Urothelium cell line (cell line): ENCODE measurements at places on chromosomes 1 and 21.

GRCh38 chr1:27575840-27576331, 28.1 kb downstream of the AHDC1 start:
- peak; percentile 83 for DNase-seq

DNA sequence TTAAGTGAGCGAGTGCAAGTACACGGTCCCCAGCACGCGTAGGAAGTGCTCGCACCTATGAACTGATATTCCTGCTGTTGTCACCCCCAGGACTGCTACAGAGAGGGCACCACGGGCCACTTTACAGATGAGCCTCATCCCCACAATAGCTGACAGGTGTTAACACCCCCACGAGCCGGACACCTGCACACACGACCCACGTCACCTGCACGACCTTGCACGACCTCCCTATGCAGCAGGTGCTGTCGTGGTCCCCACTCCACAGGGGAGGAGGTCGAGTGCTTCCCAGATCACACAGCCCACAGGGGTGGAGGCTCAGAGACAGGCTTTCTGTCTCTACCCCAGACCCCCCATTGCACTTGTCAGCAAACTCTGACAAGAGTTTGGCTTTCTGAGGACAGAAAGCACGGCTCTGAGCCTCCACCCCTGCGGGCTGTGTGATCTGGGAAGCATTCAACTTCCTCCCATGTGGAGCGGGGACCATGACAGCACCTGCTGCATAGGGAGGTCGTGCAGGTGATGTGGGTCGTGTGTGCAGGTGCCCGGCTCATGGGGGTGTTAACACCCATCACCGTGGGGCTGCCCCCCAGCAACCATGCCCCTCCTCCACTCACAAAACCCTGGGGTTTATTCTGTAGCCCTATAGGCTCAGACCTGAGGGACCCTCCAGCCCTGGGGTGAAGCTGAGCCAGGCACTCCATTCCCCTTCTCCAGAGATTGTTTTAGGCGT, 80.8 kb downstream of the MATN1 start:
- DNase-seq: no peak

DNA sequence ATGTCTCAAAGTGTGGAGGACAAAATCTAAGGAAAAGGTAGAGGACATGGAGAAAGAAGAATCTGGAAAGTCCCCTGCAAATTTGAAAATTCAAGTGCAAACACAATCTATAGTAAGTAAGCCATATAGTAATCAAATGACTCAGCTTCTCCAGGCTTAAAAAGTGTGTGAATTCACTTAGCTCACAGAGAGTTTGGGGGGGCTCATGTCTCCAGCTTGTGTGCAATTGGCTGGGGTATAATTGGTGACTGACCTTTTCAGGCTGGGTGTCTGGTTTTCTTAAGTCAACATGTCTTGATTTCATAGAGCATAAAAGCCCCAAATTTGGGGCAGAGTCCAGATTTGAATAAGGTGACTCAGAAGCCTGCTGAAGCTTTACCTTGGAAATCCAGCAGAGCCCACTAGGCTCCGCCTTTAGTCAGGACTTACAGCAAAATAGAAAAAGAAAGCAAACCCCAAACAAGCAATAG, 8.6 kb downstream of the CLDN14 start:
- no peak for DNase-seq

DNA sequence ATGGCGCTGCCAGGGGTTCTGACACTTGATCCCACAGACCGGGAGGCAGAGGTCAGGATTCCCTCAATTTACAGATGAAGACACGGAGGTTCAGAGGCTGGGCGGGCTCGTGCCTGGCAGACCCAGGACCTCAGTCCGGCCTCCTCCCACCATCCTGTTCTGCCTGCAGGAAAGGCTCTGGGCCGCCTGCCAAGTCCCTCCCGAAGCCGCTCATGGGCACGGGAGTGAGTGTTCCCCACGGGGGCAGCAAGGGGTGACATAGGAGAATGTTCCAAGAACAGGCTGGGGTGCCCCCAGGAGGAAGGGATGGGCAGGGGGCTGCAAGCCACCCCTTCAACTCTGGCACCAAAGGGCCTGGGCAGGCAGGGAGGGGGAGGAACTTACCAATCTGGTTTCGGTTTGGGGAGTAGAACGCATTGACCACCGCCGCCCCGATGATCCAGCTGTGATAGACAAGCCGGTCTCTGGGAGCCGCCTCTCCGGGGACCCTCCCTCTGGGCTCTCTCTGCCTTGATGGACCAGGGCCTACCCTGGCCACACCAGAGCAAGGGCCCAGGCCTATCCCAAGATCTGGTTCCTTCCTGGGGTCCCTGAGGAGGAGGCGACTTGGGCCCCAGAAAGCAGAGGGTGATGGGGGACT, 7.5 kb downstream of the PRXL2B start:
- no peak for DNase-seq

DNA sequence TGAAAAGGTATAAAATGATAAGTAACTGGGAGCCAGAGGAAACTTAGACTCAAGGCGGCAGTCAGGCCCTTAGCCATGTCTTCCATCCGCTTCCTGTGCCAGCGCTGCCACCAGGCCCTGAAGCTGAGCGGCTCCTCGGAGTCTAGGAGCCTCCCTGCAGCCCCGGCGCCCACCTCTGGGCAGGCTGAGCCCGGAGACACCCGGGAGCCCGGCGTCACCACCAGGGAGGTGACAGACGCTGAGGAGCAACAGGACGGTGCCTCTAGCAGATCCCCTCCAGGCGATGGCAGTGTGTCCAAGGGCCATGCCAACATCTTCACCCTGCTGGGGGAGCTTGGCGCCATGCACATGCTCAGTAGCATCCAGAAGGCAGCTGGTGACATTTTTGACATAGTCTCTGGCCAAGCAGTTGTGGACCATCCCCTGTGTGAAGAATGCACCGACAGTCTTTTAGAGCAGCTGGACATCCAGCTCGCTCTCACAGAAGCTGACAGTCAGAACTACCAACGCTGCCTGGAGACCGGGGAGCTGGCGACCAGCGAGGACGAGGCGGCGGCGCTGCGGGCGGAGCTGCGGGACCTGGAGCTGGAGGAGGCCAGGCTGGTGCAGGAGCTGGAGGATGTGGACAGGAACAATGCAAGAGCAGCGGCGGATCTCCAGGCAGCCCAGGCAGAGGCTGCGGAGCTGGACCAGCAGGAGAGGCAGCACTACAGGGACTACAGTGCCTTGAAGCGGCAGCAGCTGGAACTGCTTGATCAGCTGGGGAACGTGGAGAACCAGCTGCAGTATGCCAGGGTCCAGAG, at the start of gene BECN2:
TSS of gene BECN2 (plus strand) at position 76 of the 803 bp plus-strand sequence. CDS start at position 76, 0 bp downstream.
- no peak for DNase-seq

- DNase-seq: peak; percentile 34
Measured at GRCh38 chr1:94463765-94464330, 45.7 kb downstream of the ABCD3 start.

- DNase-seq: peak; percentile 19
Measured at GRCh38 chr1:78839704-78840277, 166.7 kb downstream of the ADGRL4 start.

- no peak for DNase-seq
Measured at GRCh38 chr1:115436596-115436995, 98.5 kb upstream of the NGF start.

DNA sequence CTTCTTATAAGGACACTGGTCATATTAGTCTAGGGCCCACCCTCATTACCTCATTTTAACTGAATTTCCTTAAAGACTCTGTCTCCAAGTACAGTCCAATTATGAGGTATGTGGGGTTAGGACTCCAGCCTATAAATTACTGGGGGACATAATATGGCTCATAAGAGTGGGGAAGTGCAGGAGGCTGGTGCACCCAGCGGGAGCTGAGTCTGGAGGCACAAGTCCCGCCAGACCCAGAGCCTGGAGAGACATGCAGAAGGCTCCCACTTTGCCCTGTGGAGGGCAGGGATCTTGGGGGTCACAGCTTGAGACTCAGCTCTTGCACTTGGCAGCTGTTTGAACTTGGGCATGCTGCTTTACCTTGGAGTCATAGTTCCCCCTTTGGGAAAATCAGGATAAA, 250.4 kb downstream of the RHOU start:
- no peak for DNase-seq

DNA sequence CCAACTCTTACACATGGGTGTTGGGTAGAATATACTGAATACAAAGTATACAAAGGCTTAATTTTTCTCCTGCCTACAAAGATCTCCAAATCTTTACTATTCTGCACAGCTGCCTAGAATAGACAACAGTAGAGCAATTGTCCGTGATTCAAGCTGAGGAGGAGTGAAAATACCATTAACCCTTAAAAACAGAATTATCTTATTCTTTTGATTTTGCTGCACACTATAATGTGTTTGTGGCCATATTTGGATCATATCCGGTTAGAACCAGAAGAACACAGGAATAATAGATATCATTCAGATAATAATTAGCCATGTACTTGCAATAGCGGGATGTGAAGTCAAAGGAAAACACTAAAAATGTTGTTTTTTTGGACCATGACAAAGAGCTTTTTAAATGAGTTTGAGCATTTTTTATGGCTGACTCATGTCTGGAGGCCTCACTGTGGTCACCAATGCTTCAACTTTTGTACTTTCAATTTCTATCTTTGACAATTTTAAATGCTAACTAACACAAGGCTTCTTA, 197.6 kb upstream of the FOXD3 start:
- DNase-seq: peak; percentile 39

GRCh38 chr1:1567152-1567875, 7.3 kb downstream of the SSU72 start:
- no peak for DNase-seq

- DNase-seq: peak; percentile 20
Measured at GRCh38 chr1:241640867-241641622, 876 bp upstream of the CHML start.

DNA sequence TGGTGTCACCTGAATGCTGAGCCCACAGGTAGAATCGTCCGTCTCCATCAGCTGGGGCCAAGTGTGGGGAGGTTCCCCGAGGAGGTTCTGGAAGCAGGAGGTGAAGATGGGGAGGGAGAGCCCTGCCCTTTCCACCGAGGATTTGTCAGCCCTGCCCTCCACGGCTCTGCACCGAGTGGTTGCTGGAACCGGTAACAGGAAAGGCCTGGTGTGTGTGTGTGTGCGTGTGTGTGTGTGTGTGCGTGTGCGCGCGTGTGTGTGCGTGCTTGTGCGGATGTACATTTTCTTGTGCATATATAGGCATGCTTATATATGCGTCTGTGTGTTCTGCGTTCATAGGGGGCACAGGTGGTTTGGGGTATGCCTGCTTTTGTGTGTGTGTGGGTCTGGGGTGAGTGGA, 3.5 kb downstream of the NBL1 start:
- no peak for DNase-seq
